ENCODE measurements at places on chromosomes 3 and 15.

- no peak for DNase-seq
Observed at GRCh38 chr15:39140060-39140604, 440.7 kb upstream of the THBS1 start.

DNA sequence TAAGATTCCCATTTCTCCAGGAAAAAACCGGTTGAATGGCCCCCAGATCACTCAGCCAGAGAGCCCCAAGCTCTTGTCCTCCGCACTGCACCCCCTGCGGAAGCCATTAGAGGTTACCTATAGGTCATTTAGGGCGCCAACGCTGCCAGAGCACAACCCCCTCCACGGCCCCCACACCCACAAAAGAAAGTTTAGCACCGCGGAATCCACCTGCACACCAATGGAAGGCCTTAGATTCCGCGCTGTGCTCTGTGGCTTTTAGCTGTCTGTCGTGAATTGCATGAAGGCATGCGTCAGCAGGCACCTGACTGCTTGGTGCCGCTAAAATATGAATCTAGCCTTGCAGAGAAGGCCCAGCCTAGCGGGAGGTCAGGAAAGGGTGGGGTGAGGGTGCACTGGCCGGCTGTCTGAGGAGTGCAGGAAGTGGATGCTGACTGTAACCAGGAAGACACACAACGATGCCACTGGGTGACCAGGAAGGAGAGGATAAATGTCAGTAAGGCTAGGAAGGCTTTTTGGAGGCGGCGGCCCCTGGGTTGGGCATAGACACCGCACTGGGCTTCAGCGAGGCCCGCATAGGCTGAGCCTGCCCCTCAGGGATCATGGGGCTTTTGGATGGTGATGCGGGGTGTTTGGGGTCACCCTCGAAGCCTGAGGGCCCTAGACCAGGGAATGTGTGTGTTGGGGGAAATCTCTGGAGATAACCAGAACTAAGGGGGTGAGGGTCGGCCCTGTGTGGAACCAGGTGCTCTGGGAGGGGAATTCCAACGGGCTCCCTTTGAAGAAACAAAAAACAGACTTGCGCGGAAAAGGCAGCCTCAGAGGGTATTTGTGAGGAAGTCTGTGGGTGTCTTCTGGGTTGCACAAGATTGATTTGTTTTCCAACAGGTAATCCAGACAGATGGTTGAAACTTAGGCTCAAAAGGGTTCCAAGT lies 976 bp upstream of the NUP210 start:
- no peak for DNase-seq

DNA sequence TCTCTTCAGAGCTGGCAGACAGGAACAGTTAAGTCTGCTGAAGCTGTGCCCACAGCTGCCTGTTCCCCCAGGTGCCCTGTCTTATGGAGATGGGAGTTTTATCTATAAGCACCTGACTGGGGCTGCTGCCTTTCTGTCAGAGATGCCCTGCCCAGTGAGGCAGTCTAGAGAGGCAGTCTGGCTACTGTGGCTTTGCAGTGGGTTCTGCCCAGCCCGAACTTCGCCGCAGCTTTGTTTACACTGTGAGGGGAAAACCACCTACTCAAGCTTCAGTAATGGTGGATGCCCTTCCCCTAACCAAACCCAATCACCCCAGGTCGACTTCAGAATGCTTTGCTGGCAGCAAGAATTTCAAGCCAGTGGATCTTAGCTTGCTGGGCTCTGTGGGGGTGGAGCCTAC lies 91.2 kb downstream of the SLC25A26 start:
- DNase-seq = no peak

- no peak for DNase-seq
Observed at GRCh38 chr3:126390751-126391150, 4.0 kb upstream of the CFAP100 start.

- no peak for DNase-seq
Observed at GRCh38 chr3:122886946-122887345, 92.1 kb downstream of the SLC49A4 start.

DNA sequence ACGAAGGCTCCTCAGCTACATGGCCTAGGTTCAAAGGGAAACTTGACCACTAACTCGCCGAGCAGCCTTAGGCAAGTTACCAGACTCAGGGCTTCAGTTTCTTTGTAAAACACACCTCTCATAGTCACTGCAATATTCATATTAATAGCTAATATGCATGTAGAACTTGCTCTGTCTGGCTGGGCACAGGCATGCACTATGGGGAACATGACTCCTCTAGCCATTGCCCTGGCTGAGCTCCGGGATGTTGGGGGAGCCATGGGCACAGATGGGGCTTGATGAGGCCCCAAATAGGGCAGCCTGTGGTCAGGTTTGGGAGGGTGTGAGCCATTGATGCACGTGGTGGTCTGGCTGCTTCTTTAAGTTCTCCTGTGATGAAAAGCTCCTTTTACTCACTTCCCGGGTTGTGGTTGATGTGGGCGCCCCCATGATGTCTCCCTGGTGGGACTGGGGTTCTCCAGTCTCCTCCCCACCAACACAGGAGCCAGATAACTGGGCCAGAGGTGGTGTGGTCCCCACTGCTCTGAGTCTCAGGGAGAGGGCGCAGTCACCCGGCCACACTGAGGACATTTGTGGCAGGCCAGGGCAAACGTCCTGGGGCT lies 29.4 kb upstream of the DUSP7 start:
- no peak for DNase-seq

DNA sequence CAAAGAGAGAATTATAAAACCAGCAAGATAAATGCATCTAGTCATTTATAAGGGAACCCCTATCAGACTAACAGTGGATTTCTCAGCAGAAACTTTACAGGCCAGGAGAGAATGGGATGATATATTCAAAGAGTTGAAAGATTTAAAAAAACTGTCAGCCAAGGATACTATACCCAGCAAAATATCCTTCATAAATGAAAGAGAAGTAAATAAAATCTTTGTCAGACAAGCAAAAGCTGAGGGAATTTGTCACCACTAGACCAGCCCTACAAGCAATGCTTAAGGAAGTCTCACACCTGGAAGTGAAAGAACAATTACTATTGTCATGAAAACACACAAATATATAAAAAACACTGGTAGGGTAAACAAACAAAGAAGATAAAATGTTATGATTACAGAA lies 113.4 kb upstream of the FAM3D start:
- DNase-seq = no peak

DNA sequence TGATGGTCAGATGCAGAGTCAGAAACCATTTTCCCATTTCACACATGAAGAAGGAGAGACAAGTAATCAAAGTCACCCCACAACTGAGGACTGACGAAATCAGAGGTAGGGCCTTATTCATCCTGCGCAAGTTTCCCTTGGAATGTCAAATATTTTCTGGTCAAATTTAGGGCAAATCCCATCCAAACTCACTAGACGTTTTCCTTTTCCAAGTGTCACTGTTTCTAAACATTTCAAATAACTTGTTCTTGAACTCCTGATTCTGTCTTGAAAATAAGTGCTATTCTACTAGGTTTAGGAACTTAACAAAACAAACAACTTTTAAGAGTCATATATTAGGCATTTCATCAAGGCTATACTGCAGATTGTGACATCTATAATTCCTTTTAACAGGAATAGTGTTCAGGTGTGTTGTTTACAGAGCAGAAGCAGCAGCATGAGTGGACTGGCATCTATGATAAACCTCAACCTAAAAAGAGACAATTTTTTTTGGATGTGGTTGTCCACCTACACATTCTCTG lies 40.7 kb downstream of the SUMF1 start:
- no peak for DNase-seq

DNA sequence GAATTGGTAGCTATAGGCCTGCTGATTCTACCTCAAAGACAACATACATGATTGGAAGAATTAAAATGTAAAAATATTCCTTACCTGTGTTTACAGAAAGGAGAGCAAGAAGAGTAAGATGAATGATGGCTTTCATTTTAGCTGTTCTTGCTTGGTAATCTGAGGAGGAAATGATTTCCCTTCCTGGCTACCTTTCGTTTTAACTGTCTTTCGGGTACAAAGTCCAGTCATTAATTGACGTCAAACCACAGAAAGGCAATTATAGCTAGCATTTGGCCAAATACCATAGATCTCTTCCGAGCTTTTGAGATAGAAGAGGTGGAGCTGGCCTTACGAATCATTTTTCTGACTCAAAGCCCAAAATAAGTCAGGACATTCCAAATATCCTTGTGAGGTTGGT lies at the start of gene MUC13:
MUC13 (minus strand) TSS at position 175 of the 400 bp plus-strand sequence; CDS start at position 136, 39 bp downstream.
- DNase-seq = no peak

- DNase-seq = no peak
Observed at GRCh38 chr3:23189187-23189586, 13.9 kb upstream of the UBE2E2 start.

DNA sequence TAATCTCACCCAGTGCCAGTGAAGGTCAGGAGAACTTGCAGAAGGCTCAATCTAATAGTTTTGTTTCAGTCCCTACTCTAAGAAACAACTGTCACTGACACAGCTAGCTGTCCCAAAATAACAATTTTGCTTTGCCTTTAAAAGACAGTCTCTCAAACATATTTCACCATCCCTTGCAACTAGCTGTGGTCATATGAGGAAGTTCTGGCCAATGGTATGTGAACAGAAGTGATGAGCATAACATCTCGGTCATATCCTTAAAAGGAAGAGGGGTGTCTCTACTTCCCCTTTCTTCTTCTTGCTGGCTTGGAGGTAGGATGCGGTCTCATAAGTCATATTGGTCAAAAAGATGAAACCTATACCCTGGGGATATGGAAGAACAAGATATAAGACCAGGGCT lies 198.1 kb downstream of the NEK10 start:
- no peak for DNase-seq

DNA sequence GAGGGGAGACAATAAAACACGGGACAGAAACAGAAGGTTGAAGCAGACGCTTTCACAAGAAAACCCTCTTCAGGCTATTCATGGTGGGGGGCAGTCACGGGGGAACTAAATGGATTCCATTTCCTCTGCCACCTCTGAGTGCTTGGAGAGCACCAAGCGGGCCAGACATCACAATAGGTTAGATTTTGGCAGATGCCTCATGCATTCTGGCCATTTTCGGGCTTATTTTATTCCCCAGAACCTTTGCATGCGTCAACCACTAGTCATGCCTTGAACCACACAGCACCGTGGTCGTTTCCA lies 82.2 kb downstream of the RORA start:
- no peak for DNase-seq

DNA sequence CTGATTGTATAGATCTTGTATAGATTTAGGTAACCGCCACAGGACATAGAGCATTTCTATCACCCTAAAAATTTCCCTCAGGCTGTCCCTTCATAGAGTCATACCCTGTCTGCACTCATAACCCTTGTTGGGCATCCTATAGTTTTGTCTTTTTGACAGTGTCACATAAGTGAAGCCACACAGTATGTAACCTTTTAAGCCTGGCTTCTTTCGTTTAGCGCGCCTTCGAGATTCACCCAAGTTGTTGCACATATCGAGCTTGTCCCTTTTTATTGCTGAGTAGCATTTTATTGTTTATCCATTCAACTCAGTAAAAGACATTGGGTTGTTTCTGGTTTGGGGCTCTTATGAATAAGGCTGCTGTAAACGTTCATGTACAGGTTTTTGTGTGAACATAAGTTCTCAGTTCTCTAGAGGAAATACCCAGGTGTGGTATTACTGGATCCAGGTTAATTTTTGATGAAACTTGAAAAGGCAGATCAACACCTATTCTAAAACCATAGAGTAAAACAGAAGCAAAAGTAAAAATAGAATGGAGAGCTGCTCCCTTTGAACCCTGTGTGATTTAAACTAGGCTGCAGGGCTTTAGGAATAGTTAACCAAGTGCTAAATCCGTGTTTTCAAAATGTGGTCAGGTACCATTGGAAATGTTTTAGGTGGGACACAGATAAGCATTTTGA lies 49.5 kb downstream of the CD86 start:
- no peak for DNase-seq

DNA sequence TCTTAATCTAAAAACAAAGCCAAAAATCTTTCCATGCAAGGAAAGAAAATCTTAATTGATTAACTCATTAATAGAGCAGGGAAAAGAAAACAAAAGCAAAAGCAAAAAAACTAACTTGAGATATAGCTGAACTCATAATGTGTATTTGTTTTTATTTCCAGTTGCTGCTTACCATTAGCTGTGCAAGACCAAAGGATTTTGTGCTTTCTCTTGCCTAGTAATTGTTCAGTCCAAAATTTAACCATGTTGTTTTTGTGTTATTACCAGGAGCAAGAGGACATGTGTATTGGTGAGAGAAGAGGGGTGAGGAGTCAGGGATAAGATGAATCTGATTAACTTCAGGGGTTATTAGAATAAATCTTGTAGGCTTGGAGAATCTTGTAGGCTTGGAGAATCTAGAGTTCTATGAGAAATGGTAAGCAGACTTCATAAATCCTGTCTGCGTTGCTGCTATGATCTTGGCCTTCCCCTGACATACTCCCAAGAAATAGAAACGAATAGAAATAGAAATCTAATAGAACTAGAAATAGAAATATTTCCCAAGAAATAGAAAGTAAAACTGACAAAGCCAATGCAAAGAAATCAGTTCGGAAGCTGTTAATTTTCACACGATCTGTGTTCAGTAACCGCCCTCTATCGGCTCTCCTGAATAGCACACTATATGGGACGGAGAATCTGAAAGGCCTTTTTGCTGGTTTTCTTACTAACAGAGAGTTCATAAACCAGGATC lies 72.6 kb upstream of the TNFSF10 start:
- no peak for DNase-seq

- DNase-seq = no peak
Observed at GRCh38 chr3:50336452-50337174, 4.0 kb downstream of the RASSF1 start.

GRCh38 chr3:160184655-160185054 lies 40.6 kb upstream of the C3orf80 start:
- no peak for DNase-seq

- DNase-seq = no peak
Observed at GRCh38 chr3:59766200-59766872, 716.5 kb upstream of the CFAP20DC start.

GRCh38 chr15:88177451-88177850 lies 79.1 kb downstream of the NTRK3 start:
- no peak for DNase-seq

- no peak for DNase-seq
Observed at GRCh38 chr3:27675287-27675686, 46.8 kb downstream of the EOMES start.

DNA sequence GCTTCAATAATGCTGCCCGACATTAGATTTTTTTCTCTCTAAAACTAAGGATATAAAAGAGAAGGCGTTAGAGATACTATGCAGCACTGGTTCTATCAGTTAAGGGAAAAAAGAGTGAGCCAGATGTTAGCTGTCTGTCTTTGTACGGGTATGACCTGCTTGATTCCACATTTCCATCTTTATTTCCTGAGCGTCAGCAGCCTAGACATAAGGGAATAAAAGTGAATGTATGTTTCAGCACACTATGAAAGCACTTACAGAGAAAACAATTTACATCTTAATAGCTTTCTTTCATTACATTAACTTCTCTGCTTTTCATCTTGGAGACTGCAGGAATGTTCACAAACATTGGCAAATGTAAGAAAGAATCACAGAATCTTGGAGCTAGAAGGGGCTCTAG lies 319.3 kb downstream of the CTNNB1 start:
- DNase-seq = no peak

DNA sequence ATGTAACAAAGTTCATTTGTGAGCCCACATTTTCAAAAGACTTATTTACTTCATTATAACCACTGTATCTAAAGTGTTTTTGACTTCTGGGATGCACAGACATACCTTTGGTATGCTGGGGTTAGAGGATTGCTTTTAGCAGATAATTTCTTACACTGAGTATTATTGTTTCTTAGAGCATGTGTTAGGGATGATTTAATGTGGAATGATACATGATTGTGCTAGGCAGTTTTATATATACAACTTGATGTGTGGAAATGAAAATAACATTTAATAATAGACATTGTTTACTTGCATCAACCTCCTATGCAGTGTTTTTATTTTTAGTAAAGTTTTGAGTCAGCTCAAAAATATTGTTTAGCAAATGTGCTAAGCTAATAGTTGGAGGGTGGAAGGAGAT lies 3.4 kb downstream of the KIF23 start:
- no peak for DNase-seq
